Stimulated activated CD8-positive, alpha-beta memory T cell treated with anti-CD3 and anti-CD28 coated beads, Interleukin-15, amount 100 ng/mL, for 4 hours (primary cell): ENCODE measurements at places on chromosomes 13 and 19.

- DNase-seq = no peak
Observed at GRCh38 chr13:32316028-32316339, 676 bp downstream of the BRCA2 start.

DNA sequence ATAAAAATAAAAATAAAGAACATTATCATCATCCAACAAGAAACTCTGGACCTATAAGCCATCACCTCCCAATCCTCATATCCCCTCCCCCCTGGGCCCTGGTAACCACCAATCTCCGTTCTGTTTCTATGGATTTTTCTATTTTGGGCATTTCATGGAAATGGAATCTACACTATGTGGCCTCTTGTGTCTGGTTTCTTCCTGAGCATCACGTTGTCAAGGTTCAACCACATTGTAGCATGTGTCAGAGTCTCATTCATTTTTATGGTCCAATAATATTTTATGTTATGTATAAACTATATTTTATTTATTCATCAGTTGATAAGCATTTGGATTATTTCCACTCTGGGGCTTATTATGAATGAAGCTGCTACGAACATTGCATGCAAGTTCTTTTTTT lies 26.9 kb downstream of the SULT2B1 start:
- no peak for DNase-seq

DNA sequence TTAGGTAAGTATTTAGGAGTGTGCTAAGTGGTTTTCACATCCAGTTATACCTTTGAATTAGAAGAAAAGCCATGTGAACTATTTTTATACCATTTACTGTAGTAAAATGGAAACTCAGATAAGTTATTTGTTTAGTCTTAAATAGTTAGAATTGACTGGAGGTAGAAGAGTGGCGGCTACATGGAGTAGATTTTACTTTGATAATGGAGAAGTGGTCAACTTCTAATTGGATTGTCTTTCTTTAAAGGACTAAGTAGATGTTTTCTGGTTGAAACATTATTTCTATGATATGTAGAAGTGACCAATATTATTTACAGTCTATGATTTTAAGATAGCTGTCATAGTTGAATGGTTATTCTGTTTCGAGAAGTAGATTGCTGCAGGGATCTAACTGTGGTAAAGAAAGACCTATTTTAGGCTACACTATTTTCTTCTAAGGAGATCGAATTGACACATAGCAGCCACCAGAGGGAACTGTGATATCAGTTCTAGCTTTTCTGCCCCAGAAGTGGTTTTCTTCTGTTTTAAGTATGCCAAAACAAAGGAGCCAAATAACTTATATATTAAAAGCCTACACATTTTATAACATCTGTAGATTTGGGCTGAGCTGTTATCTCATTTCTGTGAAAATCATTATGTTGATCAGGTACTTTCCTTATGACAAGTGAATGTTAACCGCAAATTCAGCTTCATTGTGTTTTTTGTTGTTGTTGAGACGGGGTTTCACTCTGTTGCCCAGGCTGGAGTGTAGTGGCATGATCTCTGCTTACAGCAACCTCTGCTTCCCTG lies 26.1 kb downstream of the ZMYM2 start:
- no peak for DNase-seq

- DNase-seq = no peak
Observed at GRCh38 chr19:290372-291005, 714 bp downstream of the PLPP2 start.

DNA sequence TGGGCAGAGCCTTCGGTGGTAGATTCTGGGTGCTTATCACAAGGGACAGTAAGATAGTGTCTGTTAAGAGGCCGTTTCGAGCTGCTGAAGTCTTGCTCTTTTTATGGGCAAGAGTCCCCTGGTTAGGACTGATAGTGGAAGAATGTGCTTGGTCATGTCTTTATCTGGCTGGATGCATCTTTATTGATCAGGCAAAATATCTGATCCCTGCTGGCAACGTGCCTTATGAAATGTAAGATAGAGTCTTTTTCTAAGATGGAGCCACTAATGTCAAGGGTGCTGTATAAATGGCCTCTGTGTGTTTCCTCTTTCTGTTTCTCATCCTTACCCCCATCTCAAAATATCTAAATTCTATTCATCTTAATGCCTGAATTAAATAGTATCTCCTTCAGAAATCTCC lies 53.3 kb downstream of the MYO16 start:
- no peak for DNase-seq

DNA sequence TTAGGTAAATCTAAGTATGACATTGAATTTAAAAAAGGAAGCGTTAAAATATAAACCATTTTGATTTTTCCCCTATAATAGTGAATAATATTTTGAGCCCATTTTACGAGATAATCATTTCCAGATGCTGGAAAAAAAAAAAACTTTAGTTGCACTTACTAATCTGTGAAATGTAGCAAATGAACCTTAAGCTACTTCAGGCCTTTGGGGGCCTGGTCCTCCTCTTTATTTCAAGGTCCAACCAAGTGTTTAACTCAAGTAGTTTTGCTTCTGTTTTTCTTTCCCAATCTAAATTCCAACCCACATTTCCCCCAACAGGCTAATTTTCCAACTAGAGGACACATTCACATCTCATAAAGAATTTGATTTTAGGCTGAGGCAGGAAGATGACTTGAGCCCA lies 101.2 kb downstream of the TNFRSF19 start:
- no peak for DNase-seq
